ENCODE measurements at places on chromosomes 5 and 9. TPM values are rescaled to one million over a fixed set of nuclear protein-coding genes. Genes with fewer than 3 reads are reported as not detected.

TEX48 gene
- total RNA-seq, result not detected

GRCh38 chr5:59829386-59829785, 64.1 kb downstream of the PDE4D start:
- DNase-seq, result peak; percentile 76

DNA sequence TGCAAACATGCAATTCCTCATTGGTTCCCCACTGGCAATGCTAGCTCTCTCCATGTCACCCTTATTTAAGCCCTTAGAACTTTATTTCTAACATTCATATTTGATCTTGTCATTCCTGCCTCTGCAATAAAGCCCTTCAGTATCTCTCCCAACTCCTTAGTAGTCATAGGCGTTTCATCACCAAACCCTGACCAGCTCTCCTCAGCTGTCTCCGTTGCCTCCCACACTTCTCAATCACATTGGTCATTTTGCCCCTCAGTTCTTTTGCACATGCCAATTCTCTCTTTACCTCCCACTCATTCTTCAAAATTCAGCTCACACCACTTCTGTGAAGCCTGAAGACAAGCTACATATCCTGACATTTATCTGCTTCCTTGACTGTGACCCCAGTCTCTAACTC, 2.8 kb upstream of the RUSC2 start:
- no peak for DNase-seq

ZMYND19 gene
- 16.3 TPM for total RNA-seq

TAF11L10 gene
- total RNA-seq, result not detected

DNA sequence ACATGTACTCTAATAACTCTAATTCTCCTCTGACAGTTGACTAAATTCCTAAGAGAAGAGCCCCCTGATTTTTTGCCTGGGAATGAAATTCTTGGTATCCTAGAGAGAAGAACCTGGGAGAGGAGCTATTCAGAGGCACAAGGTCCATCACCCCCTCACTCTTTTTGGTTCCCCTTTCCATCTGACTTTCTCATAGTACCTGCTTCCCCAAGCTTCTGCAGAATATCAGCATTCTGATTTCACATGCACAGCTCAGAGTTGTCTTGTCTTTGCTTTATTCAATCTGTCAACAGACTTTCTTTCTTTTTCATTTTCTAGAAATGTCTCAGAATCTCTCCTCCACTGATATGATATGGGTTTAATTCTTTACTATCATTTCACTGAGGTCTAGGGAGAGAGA, 141.5 kb upstream of the FBXL17 start:
- DNase-seq, result no peak

SPATA31D4 gene
- not detected for total RNA-seq

DNA sequence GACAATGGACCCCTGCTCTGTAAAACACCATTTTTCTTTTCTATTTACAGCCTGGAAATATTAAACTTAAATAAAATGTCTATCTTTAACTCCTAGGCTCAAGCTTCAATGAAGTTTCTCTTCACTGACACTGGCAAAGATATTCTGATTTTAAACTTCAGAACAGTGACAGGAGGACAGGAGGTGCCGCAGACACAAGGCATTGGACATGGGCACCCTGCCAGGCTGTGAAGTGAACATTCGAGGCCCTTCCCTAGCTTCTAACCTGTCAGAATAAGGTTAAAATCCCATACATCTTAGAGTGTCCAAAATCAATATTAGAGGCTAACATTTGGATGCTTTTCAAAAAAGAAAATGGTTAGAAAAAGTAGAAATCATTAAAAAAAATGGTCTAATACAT, 9.2 kb downstream of the SEMA5A start:
- no peak for DNase-seq

DNA sequence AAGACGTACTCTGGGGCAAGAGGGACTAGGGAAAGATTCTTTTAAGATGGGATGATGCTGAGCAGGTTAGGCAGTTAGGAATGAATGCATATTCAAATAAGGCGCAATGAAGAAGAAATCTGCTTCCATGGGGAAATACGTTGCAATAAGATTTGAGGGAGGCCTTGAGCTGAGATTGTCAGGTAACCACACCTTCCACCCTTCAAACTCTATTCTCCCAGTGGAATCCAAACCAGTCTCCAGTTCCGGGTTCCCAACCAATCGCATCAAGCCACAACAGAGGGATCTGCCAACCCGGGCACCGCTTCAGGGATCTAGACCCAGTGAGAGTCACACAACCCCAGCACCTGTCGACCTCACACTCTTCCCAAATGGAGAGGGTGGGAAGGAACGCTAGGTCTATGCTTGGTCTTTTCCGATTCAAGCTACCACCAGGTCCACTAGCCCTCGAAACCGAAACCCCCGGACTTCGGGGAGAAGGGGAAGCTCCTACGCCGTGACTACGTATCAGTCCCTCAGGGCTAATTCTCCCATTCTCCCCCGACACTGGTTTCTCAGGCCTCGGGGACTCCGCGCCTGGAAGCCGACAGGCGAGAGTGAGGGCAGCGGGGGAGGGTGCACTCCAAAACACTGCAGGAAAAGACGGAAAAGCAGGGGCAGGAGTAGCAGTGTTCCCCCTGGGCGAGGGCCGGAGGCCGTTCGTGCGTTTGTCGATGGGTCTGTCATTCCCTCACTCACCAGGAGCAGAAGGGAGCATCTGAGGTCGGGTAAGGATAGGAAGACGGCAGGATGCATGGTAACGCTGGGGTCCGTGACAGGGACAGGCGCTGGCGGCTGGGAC, 534 bp downstream of the ERP44 start:
- peak; percentile 66 for DNase-seq

DNA sequence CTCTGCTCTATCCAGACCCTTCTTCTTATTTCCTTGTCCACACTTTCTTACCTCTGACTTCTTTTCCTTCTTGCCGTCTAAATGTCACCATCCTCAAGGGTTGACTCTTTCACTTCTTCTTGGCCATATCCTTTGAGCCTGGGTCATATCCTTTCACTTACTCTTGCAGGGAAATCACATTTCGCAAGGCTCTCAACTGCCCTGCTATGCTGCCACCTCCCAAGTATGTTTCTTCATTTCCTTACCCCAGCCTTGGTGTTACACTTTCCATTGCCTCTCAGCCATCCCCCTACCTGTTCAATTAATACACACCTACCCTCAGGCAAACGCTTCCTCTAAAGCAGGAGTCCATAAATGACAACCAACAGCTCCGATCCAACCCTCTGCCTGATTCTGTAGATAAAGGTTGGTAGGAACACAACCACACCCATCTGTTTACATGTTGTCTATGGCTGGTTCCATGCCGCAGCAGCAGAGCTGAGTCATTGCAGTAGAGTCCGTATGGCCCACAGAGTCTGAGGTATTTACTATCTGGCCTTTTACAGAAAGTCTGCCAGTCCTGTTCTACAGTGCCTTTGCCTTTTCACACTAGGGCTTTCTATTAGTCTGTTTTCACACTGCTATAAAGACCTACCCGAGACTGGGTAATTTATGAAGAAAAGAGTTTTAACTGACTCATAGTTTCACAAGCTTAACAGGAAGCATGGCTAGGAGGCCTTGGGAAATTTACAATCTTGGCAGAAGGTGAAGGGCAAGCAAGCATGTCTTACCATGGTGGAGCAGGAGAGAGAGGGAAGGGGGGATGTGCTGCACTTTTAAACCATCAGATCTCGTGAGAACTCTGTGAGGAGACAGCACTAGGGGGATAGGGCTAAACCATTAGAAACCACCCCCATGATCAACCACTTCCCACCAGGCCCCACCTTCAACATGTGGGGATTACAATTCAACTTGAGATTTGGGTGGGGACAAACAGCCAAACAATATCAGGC, 97.9 kb downstream of the SV2C start:
- DNase-seq, result no peak

GRCh38 chr9:69425136-69425801, 100.3 kb downstream of the ENTREP1 start:
- DNase-seq, result no peak

DNA sequence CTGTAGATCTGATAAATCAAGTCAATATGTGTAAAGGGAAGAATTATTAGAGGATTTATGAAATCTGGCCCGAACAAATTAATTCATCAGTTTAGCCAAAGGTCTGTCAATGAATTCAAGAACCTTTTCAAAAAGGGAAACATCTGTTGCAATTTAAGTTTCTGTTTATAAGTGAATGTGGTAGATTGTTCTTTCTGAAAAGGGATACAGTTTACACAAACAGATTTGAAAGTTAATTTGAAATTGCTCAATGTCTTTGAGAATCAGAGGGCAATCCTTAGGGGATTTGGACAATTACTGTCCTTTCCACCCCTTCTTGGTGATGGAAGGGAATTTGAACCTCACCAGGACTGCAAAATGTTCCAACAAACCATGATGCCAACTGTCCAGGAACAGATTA, 29.7 kb upstream of the ERCC6L2 start:
- DNase-seq, result no peak

GRCh38 chr9:16825971-16826625, 44.4 kb downstream of the BNC2 start:
- DNase-seq, result peak; percentile 80

DNA sequence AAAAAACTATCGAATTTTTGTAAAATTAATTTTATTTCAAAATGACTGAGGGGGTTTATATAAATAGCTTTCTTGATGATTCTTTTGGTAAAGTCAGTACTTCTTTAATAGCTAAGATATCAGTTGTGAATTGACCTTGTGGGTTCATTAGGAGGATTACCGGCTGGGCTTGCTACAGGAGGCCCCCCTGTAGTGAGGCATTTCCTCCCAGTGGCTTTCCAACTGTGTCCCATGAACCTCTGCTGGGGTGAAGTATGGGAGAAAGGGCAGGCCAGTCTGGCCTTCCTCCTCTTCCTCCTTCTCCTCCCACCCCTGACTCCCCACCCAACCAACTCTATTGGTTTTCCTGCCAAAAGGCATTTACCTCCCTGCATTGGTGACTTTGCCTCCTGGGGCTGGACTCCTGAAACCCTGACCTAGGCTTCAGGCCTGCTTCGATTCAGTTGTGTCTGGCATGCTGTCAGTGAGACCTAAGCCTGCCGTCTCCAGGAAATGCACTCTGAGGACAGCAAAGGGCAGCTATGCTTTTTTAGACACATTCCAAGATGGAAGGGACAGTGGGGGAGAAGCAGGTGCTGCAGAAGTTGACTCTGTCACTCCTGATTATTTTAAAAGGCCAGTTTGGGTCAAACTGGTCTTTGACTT, 144.8 kb downstream of the HSPA4 start:
- DNase-seq, result no peak

DNA sequence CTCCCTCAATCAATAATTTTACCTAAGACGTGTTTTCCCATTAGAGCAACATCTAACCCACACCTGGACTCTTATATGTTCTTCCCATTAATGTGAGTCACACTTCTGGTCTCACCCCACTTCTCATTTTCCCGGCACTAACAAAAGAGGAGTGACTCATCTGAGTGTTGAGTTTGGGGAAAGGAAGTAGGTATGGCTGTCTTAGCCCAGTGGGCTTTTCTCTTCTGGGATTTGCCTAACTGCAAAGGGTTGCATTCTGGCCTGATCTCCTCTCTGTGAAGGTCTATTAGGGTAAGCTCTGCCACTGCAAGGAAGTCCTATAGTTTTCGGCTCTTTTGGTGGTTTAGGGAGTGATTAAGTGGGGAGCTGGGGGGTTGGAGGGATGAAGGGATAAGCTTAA, 195.6 kb downstream of the KIAA0825 start:
- DNase-seq, result peak; percentile 0

DNA sequence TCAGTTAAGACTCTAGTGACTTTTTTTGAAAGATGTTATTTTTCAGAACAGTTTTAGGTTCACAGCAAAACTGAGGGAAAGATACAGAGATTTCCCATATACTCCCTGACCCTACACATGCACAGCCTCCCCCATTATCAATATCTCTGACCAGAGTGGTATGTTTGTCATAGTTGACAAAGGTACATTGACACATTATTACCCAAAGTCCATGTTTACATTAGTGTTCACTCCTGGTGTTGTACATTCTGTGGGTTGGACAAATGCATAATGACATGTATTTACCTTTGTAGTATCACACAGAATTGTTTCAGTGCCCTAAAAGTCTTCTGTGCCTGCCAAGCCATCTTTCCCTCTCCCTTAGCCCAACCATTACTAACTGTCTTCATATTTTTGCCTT, 470.7 kb upstream of the DMAC1 start:
- no peak for DNase-seq

PAXX gene
- total RNA-seq, result 24.5 TPM

SYK gene
- not detected for total RNA-seq

DNA sequence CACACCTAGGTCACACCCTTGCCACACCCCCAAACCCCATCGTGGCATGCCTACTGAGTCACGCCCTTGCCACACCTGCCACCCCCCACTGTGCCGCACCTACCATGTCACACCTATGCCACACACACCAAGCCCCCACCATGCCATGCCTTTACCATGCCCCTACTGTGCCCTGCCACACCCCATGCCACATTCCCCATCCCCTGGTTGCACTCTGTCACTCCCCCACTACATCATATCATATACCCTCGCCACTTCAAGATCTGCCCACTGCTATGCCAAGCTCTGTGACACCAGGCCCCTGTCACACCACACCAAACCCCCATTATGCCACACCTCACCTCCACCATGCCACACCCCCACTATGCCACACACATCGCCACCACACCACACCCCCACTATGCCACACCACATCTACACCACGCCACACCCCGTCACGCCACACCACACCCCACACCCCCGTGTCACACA, 101.2 kb downstream of the OLFM1 start:
- no peak for DNase-seq

- DNase-seq, result peak; percentile 62
Measured at GRCh38 chr5:102711525-102712385, 43.4 kb upstream of the PAM start.

GRCh38 chr5:111245654-111246053, 21.5 kb downstream of the CAMK4 start:
- no peak for DNase-seq

DNA sequence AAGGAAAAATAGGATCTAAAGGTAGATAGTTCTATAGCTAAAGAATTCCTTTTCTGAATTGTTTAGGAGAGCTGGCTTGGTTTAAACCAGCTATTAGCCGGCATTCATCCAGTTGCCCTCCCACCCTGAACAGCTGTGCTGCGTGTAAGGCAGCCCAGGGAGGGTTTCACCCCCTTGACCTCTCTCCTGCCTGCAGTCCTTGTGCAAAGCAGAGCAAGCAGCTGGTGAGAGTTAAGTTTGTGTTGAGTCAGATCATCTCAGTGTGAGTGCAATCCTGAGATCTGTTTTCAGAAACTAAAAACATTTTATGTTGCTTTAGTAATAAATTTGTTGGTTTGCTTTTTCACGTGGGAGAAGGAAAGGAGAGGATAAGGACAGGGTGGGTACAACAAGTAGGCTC, 13.0 kb downstream of the SLC25A25 start:
- peak; percentile 89 for DNase-seq

DNA sequence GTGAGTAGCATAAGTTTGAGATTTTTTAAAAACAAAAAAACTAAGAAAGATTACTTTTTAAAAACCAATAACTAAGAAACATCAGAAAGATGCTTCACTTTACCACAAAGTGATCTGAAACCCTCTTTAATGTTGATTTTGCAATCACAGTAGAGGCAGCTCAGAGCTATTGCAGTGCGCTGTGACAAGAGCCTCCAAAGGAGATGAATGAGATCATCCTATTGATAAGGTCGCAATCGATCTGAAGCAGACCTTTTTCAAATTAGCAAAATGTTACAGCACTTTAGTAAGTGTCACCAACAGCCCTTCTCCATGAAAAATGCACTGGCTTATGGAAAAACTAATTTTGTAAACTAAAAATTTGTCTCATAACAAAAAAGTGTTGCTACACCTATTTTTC, 284.6 kb upstream of the EFNA5 start:
- DNase-seq, result no peak

- DNase-seq, result no peak
Measured at GRCh38 chr9:16475996-16476395, 394.5 kb downstream of the BNC2 start.

GRCh38 chr5:67221487-67222242, 25.1 kb upstream of the CD180 start:
- DNase-seq, result no peak
